ENCODE measurements at places on chromosomes 16 and 17.

DNA sequence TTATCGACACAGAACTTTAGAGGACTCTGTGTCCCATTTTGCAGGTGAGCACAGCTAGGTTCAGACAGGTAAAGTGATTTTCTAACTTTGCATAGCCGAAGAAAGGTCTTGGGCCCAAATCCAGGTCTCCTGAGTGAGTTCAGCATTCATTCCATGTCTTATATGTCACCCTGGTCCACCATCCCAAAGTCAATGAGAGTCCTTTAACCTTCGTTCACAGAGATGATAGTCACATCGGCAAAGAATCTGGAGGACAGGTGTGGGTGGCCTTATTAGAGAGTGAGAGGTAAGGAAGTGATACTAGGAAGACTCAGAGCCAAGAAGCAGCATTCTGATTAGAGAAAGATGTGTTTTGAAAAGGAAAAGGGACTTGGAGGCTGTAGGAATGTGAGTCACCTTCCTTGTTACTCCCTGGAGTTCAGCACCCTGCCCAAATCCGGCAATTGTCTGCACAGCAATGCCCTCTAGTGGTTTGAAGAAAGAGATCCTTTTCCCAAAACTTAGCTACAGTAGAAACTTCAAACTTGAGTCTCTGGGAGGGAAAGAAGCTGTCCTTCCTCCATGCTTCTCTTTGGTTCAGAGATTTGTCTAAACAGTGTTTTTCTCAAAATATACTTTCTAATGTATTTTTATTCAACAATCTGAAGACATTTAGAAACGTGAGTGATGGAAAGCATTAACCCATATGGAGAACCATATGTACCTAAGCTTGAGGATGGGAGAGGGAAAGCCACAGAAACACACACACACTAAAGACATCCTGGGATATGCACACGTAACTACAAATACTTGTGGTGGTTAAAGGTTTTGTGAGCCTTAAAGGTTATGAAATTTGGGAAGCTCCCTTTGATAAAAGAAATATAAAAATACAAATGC, 96.4 kb upstream of the SHISA6 start:
- no peak for DNase-seq

DNA sequence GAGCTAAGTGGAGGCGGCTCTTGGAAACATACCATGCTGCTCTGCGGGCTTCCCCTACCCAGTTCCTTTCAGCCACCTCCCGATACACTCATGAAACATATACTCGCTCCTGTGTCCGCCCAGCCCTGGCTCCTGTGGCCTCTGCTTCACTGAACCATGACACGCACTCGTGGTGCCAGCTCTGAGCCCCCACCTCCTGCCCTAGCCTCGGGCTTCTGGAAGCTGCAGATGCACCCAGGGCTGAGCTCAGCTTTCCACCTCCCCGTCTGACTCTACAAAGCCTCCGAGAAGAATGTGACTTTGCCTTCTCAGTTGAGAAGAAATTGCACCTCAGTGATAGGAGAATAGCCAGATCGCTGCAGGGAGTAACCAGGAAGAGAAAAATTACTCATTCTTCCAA, 11.0 kb downstream of the CALB2 start:
- no peak for DNase-seq

DNA sequence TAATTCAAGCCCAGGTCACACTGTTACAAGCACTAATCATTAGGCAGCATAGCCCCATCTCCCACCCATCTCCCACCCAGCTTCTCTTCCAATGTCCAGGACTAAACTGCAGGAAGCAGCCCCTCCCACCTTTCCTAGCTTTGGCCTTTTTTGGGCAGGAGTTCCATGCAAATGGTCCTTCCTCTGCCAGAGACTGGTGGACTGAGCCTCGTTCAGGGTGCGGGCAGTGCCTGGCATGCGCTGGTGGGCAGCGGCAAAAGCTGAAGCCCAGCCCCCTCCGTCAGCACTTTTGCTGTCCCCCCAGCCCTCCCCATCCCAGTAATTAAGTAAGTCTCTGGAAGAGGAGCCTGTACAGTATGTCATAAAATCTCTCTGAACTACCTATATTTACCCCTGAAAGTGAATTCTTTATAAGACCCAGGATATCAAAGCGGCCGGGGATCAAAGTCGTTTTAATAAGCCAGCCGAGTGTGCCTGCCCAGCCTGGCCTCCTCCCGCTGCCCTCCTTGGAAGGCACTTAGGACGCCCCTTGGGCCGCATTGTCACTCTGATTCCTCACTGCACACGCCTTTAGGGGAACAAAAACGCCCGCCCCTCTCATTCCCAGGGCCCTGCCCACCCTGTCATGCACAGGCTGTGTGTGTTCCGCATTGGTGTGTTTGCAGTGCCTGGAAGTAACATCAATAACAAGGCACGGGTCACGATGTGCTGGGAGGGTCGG, 109.9 kb downstream of the IRX5 start:
- no peak for DNase-seq

DNA sequence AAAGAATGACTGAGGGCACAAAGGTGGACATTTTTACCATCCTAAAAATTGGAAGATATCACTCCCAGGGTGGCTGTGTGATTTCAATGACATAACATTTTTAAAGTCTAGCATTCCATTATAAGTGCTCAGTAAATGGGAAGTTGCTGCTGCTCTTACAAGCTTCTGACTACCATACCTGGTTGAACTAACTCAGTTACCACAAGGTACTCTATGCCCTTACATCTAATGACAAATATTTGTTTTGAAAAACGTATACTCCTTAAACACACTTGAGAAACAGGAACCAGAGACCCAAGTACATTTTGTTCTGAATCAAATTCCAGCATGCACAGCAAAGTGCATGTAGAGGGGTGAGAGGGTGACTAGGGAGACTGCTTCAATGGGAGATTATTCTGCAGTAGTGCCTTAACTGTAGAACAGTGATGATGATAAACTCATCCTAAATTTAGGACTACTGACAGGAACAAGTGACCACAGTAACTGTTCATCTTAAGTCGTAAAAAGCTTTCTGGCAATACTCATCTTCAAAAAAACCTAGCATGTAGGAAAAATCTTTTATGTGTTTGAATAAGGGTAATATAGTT, 83.5 kb downstream of the KANSL1 start:
- no peak for DNase-seq

GRCh38 chr17:64109400-64109799, 20.5 kb downstream of the ERN1 start:
- DNase-seq = no peak

DNA sequence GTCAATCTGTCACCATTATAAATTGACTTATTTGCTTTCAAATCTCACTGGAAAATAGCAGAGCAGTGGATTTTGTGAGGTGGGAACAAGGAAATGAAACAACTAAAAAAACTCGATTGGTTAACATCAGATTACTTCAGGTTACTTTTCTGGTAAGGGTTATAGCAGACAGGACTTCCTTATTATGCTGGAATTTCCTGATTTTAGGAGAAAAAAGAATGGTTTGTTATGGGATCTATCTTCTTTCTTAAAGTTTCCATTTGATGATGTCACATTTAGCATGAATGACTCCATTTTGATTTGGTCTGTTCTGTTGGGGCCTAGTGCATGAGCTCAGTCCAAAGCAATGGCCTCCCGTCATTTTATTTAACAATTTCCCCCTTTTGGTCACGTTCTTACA, 210.6 kb downstream of the KCNJ2 start:
- DNase-seq = no peak

Measured in esophagus squamous epithelium (tissue), 5 donors.